SK-N-SH (cell line): ENCODE measurements at places on chromosomes 4 and X. TPM values are rescaled to one million over a fixed set of nuclear protein-coding genes. Genes with fewer than 3 reads are reported as not detected.

The CCDC120 gene
- 1.6 and 2.1 TPM in 2 replicates for polyA plus RNA-seq

The ZFYVE28 gene
- polyA plus RNA-seq = 2.9 and 3.2 TPM in 2 replicates

The LIMCH1 gene
- polyA plus RNA-seq = 1.2 and 1.3 TPM in 2 replicates

The SPIN2A gene
- polyA plus RNA-seq = 0.46 and 0.67 TPM in 2 replicates

The PABPC1L2A gene
- not detected in 2 replicates for polyA plus RNA-seq

The CENPVL2 gene
- polyA plus RNA-seq = 0.03 and 0.06 TPM in 2 replicates

The RAB41 gene
- polyA plus RNA-seq = not detected in 2 replicates

DNA sequence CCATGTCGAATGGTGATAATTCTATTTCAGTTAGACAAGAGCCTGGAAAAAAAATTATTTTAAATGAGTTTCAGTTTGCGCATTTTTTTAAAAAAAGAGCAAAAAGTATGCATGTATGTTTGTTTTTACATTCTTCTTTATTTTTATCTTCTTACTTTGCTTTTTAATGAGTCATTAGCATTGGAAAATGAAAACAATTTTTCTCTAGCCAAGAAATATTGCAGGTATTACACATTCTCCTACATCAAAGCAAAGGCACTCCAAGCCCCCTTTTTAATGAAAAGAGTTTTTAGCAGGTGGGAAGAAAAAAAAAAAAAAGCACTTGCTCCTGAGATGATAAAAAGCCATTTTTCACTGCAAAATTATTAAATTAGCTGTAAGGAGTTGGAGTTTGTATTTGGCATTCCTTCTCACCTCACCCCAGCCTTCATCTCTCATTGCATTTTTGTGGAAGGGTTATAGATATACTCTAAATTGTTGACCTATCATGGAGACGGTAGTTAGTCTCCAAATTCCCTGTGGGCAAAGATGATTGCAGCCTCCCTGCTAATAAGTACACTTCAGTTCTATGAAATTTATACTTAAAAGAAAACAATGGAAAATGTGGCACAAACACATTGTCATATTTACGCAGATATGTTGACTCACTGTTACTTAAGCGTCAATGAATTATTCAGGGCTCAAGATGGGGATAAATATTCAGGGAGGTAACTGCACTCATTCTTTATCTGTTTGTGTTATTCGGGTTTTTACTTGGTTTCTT is 43.8 kb downstream of the PALLD start:
- peaks cover 11% of the 10 kb centered on the region; the same call in 1 of the 2 replicates for H3K4me1 ChIP-seq
- DNase-seq = no peak
- no peaks in the 10 kb centered on the region for H3K27me3 ChIP-seq
- no peaks in the 10 kb centered on the region for H3K36me3 ChIP-seq

DNA sequence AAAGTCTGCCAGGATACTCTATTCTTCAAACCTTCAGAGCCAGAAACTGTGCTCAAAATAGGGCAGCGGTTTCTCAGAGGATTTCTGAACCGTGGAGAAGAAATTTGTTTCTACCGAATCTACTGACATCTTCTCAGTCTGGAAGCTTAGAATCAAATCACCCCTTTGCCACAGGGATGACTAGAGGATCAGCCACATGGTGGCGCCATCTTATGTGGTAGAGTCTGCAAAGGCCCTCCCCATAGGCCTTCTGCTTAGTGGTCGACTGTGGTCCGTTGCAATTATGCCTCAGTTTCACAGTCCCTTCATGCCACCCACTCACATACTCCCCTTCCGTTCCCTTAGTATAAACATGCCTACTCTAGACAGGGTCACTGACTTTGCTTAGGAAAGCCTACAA is 680.7 kb upstream of the SPANXN1 start:
- DNase-seq = no peak
- H3K36me3 ChIP-seq = no peaks in the 10 kb centered on the region
- H3K4me3 ChIP-seq = no peak overlapping the region
- no peak overlapping the region for H3K27ac ChIP-seq
- no peaks in the 10 kb centered on the region for H3K27me3 ChIP-seq
- no peaks in the 10 kb centered on the region for H3K4me1 ChIP-seq

- DNase-seq = no peak
- no peak overlapping the region for H3K4me3 ChIP-seq
- no peaks in the 10 kb centered on the region for H3K27me3 ChIP-seq
- H3K36me3 ChIP-seq = no peaks in the 10 kb centered on the region
- no peak overlapping the region for H3K27ac ChIP-seq
- no peaks in the 10 kb centered on the region for H3K4me1 ChIP-seq
Observed at GRCh38 chr4:69467797-69468196, 27.9 kb downstream of the UGT2B4 start.

DNA sequence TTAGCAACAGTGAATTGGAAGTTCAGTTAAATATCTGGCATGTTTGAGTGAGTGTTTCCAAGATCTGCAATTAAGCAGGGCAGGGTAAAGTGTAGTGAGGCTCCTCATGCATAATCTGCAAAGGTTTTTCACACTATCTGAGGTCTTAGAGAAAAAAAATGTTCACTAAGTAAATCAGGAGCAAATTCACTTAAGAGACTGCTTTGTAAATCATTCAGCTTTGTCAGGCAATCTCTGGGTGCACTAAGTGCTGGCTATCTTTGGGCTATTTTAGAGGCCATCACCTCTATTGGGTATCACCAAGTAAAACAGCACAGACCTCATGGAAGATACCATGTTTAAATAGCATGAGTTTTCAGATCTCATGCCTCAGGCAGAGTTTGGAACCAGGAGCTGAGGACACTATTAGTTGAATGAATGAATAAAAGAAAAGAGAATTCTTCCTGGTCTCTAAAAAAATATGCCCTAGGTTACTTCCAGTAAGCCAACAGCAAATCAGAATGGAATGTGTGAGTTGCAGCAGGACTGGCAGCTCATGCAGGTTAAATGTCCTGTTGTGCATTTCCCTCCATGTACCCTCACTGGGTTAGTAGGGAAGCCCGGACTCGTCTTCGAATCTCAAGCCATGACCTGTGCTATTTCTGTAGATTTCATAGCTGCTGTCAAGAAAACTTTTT is 195.3 kb downstream of the KCNIP4 start:
- H3K27me3 ChIP-seq = no peaks in the 10 kb centered on the region
- H3K4me1 ChIP-seq = peaks cover 19% of the 10 kb centered on the region
- H3K27ac ChIP-seq = no peak overlapping the region
- peak; percentile 12 for DNase-seq
- no peak overlapping the region for H3K4me3 ChIP-seq

DNA sequence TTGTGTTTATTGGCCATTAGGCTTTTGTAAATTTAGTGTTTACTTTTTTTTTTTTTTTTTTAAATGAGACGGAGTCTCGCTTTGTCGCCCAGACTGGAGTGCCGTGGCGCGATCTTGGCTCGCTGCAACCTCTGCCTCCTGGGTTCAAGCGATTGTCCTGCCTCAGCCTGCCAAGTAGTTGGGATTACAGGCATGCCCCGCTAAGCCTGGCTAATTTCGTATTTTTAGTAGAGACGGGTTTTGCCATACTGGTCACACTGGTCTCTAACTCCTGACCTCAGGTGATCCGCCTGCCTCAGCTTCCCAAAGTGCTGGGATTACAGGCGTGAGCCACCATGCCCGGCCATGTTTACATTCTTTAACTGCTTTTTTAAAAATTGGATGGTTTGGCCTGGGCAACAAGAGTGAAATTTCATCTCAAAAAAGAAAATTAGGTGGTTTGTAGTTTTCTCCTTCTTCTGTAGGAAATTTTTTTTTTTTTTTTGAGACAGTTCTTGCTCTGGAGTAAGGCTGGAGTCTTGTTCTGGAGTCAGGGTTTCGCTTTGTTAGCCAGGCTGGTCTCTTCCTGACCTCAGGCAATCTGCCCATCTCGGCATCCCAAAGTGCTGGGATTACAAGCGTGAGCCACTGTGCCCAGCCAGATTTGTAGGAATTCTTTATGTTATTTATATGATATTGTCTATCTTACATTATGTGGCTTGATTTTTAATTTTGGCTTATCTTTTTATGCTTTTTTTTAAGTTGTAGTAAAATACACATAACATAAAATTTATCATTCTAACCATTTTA is 15.1 kb downstream of the UBE2K start:
- no peak overlapping the region for H3K27ac ChIP-seq
- no peak overlapping the region for H3K4me3 ChIP-seq
- no peaks in the 10 kb centered on the region for H3K27me3 ChIP-seq
- H3K36me3 ChIP-seq = peaks cover 10% of the 10 kb centered on the region
- H3K4me1 ChIP-seq = peaks cover 14% of the 10 kb centered on the region; the same call in 1 of the 2 replicates

GRCh38 chr4:135249024-135249423 is 1047.4 kb upstream of the PABPC4L start:
- no peaks in the 10 kb centered on the region for H3K36me3 ChIP-seq
- H3K27me3 ChIP-seq = no peaks in the 10 kb centered on the region
- no peak overlapping the region for H3K27ac ChIP-seq
- DNase-seq = no peak
- no peak overlapping the region for H3K4me3 ChIP-seq

- no peak overlapping the region for H3K27ac ChIP-seq
- no peaks in the 10 kb centered on the region; the same call in 1 of the 2 replicates for H3K4me1 ChIP-seq
- no peaks in the 10 kb centered on the region for H3K36me3 ChIP-seq
Observed at GRCh38 chr4:97238956-97239666, 904.2 kb downstream of the STPG2 start.

- peaks cover 14% of the 10 kb centered on the region for H3K36me3 ChIP-seq
- H3K27me3 ChIP-seq = no peaks in the 10 kb centered on the region
- DNase-seq = peak; percentile 42
- peak overlapping the region; percentile 99 for H3K27ac ChIP-seq
Observed at GRCh38 chr4:76984788-76985211, 35.2 kb downstream of the SEPTIN11 start.

DNA sequence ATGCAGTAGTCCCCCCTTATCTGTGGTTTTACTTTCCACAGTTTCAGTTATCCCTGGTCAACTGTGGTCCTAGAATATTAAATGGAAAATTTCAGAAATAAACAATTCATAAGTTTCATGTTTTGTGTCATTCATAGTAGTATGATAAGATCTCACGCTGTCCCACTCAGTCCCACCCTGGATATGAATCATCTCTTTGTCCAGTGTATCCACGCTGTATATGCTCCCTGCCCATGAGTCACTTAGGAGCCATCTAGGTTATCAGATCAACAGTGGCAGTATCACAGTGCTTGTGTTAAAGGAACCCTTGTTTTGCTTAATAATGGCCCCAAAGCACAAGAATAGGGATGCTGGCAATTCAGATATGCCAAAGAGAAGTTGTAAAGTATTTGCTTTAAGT is 16.2 kb upstream of the SYTL4 start:
- no peak for DNase-seq
- H3K27me3 ChIP-seq = 0 out of 2 replicates have a peak, but pooled peaks cover 4% of the 10 kb centered on the region
- peaks cover 2% of the 10 kb centered on the region; the same call in 1 of the 2 replicates for H3K4me1 ChIP-seq
- H3K4me3 ChIP-seq = no peak overlapping the region
- H3K36me3 ChIP-seq = no peaks in the 10 kb centered on the region
- H3K27ac ChIP-seq = no peak overlapping the region

GRCh38 chr4:127783955-127784770 is 2.0 kb downstream of the HSPA4L start:
- no peaks in the 10 kb centered on the region for H3K27me3 ChIP-seq
- H3K4me3 ChIP-seq = no peak overlapping the region
- H3K4me1 ChIP-seq = peaks cover 12% of the 10 kb centered on the region

DNA sequence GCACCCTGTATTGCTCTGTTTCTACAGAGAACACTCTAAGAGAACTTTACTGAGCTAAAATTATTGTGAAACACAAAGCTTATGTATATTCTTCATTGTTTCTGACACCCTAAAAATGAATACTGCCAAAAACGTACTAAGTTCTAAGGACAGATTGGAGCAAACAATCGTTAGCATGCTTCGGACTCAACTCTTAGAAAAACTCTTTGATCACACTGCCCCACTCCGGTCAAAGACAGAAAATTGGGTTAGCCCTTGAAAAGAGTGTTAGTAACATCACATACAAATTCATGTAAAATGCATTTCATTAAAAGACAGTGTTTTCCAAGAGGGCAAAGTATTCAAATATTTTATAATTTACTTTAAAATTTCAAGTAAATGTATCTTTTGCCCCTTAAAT is 177.4 kb downstream of the DCHS2 start:
- no peak overlapping the region for H3K4me3 ChIP-seq
- H3K27me3 ChIP-seq = no peaks in the 10 kb centered on the region
- H3K27ac ChIP-seq = no peak overlapping the region
- DNase-seq = no peak
- H3K4me1 ChIP-seq = no peaks in the 10 kb centered on the region

DNA sequence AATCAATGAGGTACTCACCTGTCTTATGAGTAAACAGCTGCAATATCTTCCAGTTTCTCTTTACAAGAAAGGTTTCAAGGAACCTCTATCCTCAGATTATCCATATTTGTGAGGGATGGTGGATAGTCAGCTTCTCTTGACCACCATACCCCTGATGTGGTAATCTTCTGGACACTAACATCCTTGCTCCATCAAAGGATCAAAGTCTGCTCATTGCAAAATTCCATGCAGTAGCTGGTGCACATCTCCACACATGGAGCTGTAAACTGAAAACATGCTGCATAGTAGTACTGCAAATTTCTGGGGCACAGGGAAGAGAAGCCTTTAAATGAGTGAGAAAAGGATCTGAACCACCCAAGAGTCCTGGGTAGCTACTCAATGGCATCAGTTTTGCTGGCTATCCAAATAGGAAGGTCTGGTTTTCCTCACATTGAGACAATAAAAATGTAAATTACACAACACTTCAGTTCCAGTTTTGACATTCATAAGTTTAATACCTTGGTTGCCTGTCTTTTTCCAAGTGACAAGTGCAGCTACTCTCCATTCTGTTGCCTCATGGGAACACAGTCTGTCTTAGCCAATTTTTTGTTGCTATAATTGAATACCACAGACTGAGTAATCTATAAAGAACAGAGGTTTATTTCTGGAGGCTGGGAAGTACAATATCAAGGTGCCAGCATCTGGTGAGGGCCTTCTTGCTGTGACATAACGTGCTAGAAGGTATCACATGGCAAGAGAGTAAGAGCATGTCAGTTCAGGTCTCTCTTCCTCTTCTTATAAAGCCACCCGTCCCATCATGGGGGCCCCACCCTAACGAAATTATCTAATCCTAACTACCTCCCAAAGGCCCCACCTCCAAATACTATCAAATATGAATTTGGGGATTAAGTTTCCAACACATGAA is 34.4 kb upstream of the ARHGEF6 start:
- H3K4me1 ChIP-seq = no peaks in the 10 kb centered on the region
- no peaks in the 10 kb centered on the region for H3K27me3 ChIP-seq
- no peak for DNase-seq
- no peak overlapping the region for H3K27ac ChIP-seq
- no peaks in the 10 kb centered on the region for H3K36me3 ChIP-seq

- H3K4me3 ChIP-seq = no peak overlapping the region
- no peaks in the 10 kb centered on the region; the same call in 1 of the 2 replicates for H3K4me1 ChIP-seq
- H3K27ac ChIP-seq = no peak overlapping the region; the same call in 1 of the 2 replicates
- no peaks in the 10 kb centered on the region; the same call in 1 of the 2 replicates for H3K27me3 ChIP-seq
- H3K36me3 ChIP-seq = no peaks in the 10 kb centered on the region
Observed at GRCh38 chrX:10450959-10451355, 169.4 kb downstream of the MID1 start.

- H3K4me3 ChIP-seq = no peak overlapping the region
- DNase-seq = no peak
- peaks cover 5% of the 10 kb centered on the region; the same call in 1 of the 2 replicates for H3K27me3 ChIP-seq
- no peaks in the 10 kb centered on the region for H3K36me3 ChIP-seq
- peaks cover 14% of the 10 kb centered on the region; the same call in 1 of the 2 replicates for H3K4me1 ChIP-seq
Observed at GRCh38 chr4:5164221-5164912, 113.1 kb downstream of the STK32B start.
